Fibroblast of skin of abdomen (primary cell): ENCODE measurements at places on chromosomes 7 and 10.

DNA sequence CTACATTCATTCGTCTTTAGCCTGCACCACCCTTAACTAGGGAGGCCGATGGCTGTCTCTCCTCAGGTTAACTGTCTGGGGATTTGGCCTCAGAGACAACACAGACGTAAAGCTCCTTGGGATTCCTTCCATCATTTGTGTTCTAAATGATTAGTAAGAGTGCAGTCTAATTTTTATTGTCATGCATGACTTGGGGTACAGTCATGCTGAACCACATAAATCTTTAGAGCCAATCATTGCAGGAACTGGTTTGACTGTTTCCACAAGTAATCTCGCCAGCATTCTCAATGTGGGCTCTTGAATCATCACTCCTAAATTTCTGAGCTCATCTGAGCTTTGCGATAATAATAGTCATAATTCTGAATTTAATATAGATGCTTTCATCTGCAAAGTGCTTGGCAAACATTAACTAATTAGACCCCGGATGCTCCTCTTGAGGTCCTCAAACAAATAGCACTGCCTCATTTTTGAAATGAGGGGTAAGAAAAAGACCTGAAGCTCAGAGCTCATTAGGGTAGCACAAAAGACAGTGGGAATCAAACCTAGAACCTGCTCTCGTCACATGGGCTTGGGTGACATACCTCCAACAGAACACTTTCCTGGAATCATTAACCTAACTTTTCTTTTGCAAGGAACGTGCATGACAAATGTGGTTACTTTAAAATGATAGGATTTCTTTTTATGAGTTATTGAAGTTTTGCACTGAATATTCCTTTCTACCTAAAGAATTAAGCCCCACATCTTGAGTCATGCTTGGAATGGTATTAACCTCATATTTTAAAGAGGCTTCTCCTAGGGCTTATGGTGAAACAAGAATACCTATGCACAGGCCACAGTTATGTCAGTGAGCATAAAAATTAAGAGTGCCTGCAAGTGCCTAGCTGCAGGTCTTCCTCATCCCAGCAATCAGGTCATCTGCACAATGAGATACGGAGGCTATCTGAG is 118.9 kb upstream of the NRP1 start:
- DNase-seq = peak; percentile 84

- DNase-seq = peak; percentile 72
Measured at GRCh38 chr7:69412331-69413146, 185.7 kb upstream of the AUTS2 start.

DNA sequence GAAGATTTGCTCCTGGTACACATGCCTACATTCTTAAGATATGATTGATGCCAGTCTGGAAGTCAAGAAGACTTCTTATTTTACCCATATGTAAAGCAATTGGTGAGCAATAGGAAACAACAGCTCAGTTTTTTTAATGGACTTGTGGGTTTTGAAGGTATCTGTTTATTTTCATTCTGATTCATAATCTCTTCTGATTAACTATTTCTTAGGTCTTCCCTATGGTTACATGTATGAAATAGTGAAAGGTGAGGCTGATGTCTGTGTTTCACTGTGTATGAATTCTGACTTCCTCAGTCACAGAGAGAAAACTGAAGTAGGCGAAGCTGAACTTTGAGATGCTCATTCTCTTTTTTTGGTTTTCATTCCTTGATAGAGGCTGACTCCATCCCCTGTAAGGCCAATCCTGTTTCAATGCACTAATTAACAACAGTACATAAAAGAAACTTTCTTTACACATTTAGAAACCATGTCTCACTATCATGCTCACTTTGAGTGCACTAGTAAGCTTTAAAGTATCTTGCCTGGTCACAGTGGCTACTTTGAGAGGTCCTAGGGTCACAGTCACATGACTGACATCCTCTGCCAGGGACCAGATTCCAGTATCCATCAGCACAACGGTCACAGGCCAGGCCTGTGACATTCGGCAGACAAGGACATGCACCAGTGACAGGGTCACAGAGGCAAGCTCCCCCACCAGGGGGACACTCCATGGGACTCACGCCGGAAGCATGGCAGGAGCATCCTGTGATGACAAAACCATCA is 59.5 kb upstream of the LAMB1 start:
- DNase-seq = no peak

- no peak for DNase-seq
Measured at GRCh38 chr10:71921324-71922027, 42.7 kb upstream of the CHST3 start.

DNA sequence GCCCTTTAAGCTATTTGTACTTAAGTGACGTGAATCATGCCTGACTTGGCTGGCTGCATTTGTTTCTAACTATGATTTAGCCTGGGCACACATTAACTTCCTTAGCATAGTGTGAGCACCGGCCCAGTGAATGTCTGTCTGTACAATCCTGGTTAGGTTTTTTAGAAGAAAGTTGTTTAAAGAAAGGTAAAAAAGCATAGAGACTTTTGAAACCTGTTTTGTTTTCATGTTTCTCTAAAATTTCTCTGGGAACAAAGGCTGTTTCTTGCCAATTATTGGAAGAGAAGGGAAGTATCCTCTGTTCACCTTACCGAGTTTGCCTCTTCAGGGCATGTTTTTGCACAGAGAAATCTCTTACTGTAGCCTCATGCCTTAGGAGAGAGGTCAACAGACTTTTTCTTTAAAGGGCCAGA is 42.9 kb upstream of the MET start:
- no peak for DNase-seq

DNA sequence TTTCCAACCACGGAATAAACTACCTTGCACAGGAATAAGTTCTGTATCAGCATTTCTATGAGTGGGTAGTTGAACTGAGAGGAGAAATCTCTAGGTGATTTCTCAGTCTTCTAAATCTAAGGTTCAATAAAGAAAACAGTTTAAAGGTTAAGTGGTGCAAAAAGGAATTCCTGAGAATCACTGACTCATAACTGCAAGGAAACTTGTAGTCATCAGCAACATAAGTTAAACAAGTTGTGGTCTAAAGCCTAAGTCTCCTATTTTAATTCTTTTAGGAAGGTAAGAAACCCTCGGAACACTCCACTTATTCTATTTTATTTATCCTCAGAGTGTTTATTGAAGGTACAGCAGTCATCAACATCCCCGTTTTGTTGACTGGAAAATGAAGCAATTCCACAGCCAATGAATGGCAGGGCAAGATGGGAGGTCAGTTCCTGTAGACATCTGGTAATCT is 92.4 kb upstream of the PIK3CG start:
- DNase-seq = peak; percentile 71

GRCh38 chr7:84678841-84679240 is 484.3 kb upstream of the SEMA3A start:
- no peak for DNase-seq

GRCh38 chr7:97430006-97430405 is 301.9 kb upstream of the TAC1 start:
- no peak for DNase-seq

DNA sequence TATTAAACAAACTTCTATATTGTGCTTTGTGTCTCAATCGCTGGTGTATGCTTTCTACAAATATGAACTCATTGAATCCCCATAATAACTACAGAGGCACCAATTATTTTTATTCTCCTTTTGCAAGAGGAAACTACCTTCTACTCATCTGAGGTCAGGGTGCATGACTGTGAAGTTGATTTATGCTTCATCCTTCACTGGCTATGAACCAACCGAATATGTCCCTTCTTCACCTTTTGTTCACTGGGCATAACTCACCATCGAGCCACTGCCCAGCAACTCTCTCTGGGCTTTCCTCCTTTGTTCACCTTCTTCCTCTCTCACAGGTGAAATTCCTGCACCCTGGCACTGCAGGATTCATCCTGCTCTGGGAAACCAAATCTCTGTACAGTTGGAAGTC is 61.3 kb upstream of the PFKP start:
- no peak for DNase-seq

- no peak for DNase-seq
Measured at GRCh38 chr7:45241339-45242109, 83.9 kb downstream of the RAMP3 start.

DNA sequence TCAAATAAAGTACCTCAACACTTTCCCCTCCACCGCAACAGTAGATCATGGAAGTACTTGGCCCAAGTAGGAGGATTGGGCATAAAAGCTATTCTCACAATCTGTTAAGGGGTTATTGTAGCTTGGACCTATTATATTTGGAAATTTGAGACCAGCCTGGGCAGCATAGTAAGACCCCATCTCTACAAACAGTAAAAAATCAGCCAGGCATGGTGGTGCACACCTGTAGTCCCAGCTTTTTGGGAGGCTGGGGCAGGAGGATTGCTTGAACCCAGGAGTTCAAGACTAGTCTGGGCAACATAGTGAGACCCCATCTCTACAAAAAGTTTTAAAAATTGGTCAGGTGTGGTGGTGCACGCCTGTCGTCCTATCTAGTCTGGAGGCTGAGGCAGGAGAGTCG is 13.2 kb downstream of the PRKRIP1 start:
- no peak for DNase-seq

- no peak for DNase-seq
Measured at GRCh38 chr10:18401416-18402195, 249.8 kb downstream of the NSUN6 start.

DNA sequence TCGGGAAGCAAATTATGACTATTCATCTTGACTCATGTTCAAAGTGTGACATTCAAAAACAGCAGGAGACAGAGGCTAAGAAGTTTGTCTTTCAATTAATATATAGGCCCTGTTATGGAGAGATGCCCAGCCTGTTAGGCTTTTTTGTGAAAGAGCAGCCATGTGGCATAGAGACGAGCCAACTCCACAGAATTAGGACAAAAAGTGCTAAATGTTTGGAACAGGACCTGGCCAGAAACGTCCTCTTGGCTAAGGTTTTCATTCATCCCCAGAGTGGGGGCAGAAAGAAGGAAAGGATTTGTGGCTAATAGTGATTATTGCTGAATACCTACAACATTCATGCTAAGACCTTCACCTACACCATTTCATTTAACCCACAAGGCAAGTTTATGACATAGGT is 324.7 kb upstream of the NPVF start:
- no peak for DNase-seq

- no peak for DNase-seq
Measured at GRCh38 chr10:33478675-33479125, 144.2 kb upstream of the NRP1 start.

DNA sequence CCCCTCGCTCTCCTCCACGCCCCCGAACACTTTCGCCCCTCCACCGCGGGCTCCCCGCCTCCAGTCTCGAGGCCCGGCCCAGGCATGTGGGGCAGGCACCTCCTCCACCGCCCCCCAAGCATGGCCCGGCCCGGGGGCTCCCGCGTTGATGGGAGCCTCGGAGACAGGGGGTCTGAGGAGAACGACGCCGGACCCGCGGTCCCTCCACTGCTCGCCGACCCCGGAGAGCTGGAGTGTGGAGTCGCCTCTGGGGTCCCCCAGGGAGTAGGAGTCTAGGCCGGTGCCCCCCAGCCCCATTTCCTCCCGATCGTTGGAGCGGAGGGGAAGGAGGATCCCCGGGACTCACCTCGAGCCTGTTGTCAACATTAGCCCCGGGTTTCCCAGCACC is 206 bp downstream of the UPF2 start:
- peak; percentile 23 for DNase-seq

DNA sequence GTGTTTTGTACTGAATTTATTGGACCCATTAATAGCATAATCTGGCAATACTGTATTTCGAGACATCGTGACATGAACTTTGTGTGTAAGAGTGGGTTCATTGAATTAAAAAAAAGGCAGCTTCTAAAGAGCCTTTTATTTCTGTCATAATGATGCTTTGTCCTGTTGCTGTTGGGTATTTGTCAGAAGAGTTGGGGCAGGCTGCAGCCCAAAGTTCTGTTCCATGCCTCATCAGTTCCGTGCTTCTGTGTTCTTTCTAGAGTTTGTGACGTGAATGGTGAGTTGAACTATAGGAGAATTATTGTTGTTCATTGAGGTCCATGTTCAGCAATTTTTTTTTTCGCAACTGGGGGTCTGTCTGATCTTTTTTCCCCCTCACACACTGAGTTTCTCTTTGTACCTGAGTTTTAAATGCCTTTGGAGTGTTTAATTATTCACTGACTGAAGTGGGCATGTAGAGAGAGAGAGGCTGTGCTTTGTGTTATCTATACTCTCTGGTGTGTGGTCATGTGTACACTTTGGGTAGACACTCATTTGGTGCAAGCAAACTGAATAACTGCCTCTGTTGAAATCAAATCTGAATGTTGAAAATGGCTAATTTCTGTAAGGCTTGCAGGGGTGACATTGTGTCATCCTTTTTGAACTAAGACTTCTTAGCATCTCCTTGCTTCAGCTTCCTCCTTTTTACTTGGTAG is 69.8 kb downstream of the ADD3 start:
- no peak for DNase-seq

DNA sequence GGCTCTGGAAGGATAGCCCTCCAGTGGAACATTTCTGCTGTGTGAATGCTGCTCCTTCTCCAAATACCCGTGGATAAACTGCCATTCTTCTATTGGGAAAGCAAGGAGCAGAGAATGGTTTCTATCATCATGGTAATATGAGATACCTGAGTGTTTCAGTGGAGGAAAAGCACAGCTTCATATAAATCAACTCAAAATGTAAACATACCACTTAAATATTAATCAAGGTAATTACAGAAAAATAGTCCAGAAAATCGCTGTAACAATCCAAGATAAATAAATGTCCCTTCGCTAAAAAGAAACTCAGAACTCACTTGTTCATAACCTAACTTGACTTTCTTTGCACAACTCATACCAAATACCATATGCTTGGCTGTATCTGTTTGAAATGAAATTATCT is 635.8 kb downstream of the PARD3 start:
- no peak for DNase-seq

DNA sequence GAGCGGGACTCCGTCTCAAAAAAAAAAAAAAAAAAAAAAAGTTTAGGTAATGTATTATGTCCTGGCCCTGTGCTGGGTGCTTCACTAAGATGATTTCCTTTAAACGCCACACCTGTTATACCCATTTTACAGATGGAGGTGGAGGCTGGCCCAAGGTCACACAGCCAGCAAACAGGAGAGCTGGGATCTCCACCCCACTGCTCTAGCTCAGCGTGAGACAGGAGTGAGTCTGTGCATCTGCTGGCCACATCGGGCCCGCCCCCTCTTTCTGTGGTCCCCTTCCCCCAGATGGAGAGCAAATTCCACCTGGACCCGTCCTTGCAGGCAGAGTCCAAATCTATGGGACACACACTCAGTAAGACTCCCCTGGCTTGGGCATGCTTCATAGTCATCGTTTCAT is 51.0 kb downstream of the LHPP start:
- DNase-seq = no peak
